Progenitor cell of endocrine pancreas (in vitro differentiated cells): ENCODE measurements at places on chromosomes 3 and 15.

DNA sequence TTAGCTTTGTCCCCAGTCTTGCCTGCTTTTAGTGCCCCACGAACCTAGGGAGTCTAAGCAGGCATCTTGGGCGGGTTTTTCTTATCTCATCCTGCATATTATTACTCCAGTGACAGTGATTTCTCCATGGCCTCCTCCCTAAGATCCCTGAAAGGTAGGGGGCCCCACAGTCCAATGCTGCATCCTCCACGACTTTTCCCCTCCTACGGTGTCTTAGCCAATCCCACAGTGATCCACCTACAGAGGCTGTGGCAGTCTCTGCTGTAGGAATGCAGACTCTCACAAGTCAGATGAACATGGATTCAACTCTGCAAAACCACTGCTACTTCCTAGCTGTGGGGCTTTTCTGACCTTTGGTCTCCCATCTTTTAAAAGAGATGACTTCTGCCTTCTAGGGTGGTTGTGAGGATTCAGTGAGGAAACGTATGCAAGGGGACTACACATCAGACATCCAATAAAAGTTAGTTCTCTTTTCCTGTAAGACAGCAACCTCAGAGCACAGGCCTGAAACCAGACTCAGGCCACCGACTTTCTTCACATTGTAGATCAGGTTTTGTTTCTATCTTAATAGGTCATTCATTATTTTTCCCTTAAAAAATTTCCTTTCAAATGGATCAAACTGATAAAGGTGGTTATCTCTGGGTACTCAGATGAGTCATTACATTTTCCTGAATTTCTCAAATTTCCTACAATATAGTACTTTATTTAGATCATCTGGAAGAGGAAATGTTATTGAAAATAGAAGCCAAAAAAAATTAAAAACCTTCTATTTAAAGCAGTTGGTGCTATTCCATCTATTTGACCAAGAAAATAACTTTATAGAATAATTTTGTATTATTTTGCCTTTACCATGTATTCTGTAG lies 23.2 kb downstream of the ILDR1 start:
- DNase-seq = no peak

- no peak for DNase-seq
These were observed 71.8 kb downstream of the DTWD1 start for GRCh38 chr15:49692514-49693090.

DNA sequence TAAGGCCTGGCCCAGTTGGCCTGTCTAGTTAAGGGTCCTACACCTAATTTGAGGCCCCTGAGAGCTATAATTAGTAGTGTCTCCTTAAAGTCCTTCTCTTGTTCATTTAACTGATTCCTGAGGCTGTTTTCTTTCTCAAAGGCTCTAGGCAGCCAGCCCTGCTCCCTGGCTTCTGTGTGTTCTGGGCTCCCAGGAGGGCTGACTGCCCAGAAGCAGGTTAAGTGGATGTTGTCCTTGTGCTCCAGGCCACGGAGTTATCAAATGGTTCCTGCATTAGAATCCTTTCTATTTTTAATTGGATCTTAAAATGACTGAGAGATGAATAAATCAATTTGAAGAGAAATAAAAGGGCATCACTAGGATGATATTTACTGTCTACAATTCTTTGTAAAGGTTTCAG lies 140.0 kb downstream of the SNRK start:
- DNase-seq = no peak

DNA sequence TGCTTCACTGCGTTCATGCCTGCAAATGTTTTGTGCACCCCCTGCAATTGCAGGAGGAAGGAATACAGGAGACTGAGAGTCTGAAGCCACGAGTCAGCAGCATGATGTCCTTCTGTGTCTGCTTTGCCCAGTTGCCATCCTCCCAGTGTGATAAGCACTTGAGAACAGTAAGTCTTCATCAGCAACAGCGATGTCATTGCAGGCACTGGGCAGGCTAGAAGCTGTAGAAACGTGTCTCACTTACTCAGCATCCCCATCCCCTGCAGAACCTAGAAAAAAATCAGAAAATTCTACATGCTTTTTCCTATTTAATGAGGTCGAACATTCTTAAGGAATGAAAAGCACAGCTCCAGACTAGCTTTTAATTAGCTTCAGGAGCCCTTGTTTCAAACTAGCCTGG lies 156.5 kb upstream of the LPP start:
- DNase-seq = no peak

GRCh38 chr15:54011656-54012055 lies 33.4 kb downstream of the UNC13C start:
- no peak for DNase-seq

DNA sequence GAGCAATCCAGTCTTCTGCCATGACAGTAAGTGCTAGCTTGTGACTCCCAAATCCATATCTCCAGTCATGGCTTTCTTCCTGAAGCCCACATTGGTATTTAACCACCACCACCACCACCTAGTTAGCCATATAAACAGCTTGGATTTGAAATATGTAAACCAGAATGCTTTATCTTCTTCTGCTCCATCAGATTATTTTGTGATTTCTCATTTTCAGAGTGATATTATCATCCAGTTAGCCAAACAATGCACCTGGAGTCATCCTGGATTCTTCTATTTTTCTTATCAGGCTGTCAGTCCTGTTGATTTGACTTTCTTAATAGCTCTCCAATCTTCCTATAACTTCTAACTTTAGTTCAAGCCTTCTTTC lies 124.3 kb upstream of the PTX3 start:
- DNase-seq = no peak

DNA sequence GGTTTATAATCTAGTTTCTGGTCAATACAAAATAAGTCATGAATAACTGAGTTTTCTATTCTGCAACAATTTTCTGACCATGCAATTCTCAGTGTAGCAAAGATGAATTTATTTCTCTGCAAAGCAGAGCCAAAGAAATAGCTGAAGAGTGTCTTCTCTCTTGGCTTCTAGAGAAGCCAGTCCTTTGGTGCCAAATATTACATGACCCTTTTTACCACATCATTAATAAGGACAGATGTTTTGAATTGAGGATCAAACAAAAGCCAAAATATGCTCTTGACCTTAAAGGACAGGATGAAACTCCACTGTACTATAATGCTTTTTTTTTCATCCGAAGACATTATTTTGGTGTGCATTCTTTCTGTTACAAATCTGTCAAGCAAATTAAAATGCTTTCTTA lies 40.2 kb upstream of the OSTN start:
- no peak for DNase-seq

DNA sequence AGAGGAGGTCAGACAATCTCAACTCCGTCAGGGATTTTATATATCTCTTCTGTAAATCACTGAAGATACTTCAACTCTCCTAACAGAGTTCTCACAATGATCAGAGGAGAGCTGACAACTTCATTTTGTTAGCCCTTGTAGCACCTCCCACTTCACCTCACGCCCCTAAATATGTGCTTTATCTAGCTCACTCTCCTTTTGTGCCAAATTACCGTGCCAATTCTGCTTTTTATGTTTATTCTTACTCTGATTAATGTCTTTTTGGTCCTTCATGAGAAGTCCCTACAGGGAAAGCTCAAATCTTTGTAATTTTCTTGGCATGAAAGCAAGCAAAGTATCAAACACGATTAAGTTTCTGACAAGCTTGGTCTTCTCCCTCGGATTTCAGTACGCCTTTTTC lies 636.1 kb upstream of the NAALADL2 start:
- no peak for DNase-seq

GRCh38 chr15:89629829-89630228 lies 25.4 kb downstream of the KIF7 start:
- no peak for DNase-seq

DNA sequence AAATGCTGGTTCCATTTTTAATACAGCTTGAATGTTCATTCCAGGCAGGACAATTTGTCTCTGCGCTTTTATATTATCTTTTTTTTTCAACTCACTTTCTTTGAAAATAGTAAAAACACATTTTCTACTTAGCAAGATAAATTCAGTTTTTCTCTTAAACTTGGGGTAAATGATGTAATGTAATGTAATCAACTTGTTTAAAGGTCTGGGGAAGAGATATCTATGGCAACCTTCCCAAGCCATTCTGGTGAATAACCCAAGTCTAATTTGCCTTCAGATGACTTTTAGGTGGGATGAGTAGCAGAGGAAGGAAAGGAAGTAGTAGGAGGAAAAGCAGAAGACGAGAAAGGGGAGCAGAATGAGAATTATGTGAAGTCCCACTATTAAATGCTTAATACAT lies 335.1 kb downstream of the SV2B start:
- no peak for DNase-seq

GRCh38 chr3:46701181-46701939 lies at the start of gene TMIE:
TMIE (plus strand) TSS chr3:46701392; CDS start chr3:46701488, 96 bp downstream.
- no peak for DNase-seq

- no peak for DNase-seq
These were observed 369.1 kb downstream of the RBMS3 start for GRCh38 chr3:29649815-29650547.
